ENCODE measurements at places on chromosomes 7 and 10. TPM values are rescaled to one million over a fixed set of nuclear protein-coding genes. Genes with fewer than 3 reads are reported as not detected.

DNA sequence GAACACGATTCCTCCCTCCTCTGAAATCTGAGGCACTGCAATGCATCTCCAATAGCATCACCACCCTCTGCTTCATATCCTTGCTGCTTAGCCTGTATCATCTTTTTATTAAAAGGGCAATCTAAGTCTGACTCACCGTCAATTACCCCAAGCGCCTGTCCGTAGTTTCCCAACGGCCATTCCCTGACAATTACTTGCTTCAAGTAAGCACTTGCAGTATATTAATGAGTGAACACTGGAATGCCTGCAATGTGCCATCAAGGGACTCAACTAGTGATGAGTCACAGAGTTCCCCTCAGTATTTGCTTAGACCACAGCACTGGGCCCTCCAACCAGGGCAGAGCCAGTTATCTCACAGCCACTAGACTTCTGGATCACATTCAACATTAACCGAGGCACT is 19.5 kb upstream of the PPP1R3C start:
- DNase-seq = no peak

DNA sequence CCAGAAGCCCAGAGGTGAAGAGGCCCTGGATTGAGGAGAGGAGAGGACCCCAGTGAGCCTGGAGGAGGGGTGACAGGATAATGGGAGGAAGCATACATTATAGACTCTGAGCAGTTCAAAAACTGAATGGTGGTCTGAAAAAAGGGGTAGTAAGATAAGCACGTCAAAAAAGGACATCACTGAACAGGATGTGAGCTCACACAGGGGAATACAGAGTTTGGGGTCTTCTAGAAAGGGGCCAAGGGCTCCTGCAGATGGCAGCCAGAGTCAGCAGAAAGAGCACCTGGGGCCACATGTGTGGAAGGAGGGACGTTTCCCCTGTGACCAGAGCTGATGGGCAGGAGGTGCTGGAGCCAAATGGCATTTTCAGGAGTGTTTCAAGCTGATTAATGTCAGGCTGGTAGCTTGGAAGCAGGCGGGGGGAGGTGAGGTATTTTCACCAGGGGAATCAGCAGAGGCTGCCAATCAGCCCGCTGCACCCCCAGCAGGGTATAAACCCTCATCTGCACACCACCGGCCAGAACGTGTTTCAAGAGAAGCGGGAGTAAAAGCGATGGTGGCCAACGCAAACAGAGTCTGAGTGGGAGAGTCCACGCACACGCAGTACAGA is 85.8 kb downstream of the TNS3 start:
- no peak for DNase-seq

DNA sequence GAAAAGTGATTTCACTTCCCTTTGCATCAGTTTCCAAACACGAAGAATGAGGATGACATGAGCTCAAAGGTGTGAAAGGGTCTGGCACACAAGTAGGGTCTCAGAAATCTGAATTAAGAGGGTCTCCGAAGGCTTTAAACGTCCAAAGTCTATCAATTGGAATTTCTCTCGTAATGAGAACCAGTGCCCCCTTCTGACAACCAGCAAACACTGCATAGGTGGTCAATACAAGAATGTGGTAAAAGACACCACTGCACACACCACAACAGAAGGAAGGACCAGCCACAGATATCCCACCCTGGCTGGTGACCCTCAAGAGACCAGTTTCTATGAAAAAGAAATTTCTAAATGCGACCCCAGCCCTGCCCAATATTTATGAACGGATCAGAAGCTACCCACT is 78.1 kb downstream of the CALN1 start:
- DNase-seq = no peak

DNA sequence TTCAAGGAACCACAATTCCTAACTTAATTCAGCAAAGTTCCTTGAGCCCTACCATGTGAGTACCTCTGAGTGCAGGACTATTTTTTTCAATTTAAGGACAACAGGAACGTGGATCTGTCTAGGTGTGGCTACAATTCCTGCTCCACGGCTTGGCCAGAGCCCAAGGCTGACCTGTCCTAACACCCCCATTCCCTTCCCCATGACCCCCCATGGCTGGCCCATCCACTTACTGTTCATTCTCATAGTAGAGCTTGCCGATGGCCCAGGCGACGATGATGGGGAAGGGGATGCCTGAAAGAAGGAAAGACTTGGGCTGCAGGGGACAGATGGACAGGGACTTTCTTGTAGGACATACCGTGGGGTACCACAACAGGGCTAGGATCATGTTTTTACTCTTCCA is 20.3 kb downstream of the CRHR2 start:
- no peak for DNase-seq

DNA sequence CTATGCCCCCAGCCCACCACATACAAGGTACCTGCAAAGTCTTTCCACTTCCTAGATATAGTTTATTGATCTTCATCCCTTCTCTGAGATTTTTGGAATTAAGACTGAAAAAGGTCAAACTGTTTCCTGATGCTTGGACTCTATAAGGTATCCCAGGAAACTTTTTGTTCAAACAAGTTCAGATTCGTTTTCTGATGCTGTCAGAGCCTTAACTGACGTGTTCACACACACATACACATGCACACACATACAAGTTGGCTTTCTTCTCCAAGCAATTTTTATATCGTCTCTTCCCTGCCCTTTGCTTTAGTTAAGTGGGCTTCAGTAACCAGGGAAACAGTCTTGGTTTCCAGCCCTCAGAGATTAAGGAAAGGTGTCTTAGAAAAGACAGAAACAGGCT is 11.7 kb upstream of the VPS41 start:
- no peak for DNase-seq

DPYSL4 gene
- 0.60 TPM for total RNA-seq

Measured in tibial nerve (tissue), 4 donors.